ENCODE measurements at places on chromosomes 12 and 14.
A peak's percentile ranks its signal among the peaks of the same experiment; 100 is the strongest.

DNA sequence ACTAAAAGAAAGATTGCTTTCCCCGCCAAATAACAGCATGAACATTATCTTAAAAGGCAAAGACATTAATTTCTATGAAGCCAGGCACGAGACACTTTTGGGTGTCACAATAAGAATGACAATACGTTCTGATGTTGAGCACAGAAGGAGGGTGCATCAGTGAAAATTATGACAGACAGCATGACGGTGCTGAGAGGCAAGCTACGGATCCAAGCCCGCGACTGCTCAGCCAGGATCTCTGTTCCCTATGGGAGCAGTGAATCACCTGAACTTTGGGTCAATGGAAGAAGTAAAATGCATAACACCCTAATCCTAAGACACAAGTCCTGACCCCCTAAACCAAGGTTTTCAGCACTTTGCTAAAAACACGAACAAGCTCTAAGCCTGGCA is 51.7 kb downstream of the SLC25A47 start:
- DNase-seq: no peak

GRCh38 chr12:115794659-115795081 is 482.8 kb downstream of the MED13L start:
- DNase-seq: peak; percentile 21

- no peak for DNase-seq
These were observed 31.9 kb downstream of the NT5DC3 start for GRCh38 chr12:103809154-103809553.

GRCh38 chr14:25042362-25043299 is 7.3 kb downstream of the STXBP6 start:
- DNase-seq: peak; percentile 53

- peak; percentile 65 for DNase-seq
These were observed 13.1 kb upstream of the ITGA5 start for GRCh38 chr12:54431911-54432814.

DNA sequence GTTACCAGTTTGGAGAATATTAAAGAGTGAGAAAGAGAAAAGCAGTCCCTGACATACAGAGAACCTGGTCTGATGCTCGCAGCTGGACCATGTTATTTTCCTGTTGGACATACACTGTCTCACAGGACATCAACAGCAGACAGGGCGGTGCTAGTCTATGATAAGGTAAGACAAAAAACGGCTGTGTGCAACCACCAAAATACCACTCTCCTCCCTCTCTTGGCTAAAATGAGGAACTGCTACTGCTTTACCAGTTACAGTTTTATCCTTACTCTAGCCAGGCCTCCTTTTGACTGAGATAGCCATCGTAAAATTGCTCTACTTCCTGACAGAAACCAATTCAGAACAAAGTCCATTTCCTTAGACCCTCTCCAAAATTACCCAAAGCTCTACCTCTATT is 47.0 kb upstream of the ERGIC2 start:
- DNase-seq: peak; percentile 30

DNA sequence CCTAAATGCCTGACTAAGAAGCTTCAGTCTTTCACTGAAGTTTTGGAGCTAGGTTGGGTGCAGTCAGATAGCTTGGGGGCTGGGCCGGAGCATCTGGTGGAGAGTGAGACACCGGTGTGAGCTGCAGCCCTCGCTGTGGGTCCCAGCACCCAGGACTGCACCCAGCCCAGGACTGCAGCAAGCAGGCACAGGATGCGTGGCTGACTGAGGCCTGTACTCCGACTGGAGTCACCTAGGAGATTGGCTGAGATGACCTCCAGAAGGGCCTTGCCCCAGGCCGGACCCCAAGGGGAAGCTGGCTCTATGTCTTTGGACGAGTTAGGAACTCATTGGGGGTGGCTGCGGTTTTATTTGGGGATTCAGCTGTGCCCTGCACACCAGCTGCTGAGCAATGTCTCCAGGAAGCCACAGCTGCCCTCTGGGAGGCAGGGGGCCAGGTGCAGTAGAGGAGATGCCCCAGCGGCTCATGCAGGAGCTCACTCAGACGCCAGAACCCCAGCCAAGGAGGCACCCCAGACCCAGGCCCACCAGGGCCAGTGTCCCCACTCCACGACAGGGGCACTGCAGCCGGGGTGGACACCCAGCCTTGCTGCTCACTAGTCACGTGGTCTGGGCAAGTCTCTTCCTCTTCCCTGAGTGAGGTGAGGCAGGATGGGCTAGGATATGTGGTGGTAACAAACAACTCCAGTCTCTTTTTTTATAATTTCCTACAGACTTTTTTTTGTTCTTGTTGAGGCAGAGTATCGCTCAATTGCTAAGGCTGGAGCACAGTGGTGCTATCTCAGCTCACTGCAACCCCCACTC is 31.8 kb upstream of the RCOR1 start:
- DNase-seq: no peak

- DNase-seq: peak; percentile 24
These were observed 10.0 kb downstream of the NYNRIN start for GRCh38 chr14:24408764-24409163.
